ENCODE measurements at places on chromosomes 6 and 20.

DNA sequence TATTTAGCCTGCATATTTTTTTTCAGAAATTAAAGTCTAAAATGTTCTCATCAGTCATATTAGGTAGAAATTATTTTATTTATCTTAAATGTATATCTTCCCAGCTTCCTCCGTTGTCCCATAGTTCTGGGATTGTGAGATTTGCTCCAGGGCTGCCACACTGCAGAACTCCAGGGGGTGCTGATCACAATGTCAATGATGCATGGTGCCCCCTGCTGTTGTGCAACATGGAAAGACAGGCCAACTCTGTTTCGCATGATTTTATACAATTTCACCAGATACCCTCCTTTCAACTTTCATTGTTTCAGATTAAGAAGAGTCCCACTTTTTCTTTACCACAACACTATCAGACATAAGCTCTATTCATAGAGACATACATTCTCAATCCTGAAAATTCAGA, 35.9 kb downstream of the ID4 start:
- no peak for DNase-seq

DNA sequence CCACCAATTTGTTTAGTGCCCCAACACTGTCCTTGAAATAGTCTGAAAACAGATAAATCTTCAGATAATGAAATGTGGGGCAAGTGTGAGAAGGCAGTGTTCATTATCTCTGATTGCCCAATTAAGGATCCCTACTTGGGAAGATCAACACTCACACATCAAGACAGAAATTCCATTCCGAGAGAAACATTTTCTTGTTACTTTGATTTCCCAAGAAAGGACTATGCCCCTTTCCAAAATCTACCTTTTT, 16.2 kb downstream of the HMGN4 start:
- DNase-seq, result no peak

DNA sequence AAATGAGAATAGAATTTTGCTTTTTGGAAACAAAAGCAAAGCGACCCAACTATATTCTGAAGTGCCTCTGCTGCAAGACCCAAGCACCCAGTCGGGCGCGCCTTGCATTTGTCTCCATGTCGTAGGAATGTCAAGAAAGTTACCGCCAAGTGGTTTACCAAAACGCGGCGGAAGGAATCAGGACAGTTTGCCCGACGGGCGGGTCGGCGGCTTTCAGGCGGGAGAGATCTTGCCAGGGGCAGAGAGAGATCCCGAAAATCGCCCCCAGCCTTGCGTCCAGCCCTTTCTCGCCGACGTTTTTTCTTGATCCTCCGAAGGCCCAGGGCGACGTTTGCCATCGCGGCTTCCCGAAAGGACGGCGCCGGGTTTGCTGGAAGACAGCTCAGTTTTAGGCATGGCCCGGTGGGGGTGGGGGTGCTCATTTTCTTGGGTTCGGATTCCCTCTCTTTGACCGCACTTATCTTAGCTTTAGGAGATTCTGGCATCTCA, 4.0 kb upstream of the LIN28B start:
- no peak for DNase-seq

GRCh38 chr6:1986454-1987243, 258.8 kb downstream of the GMDS start:
- DNase-seq, result no peak

- peak; percentile 95 for DNase-seq
Observed at GRCh38 chr20:37406010-37406998, 60.4 kb downstream of the SRC start.

GRCh38 chr20:47489448-47489872, 12.2 kb upstream of the NCOA3 start:
- DNase-seq, result no peak

DNA sequence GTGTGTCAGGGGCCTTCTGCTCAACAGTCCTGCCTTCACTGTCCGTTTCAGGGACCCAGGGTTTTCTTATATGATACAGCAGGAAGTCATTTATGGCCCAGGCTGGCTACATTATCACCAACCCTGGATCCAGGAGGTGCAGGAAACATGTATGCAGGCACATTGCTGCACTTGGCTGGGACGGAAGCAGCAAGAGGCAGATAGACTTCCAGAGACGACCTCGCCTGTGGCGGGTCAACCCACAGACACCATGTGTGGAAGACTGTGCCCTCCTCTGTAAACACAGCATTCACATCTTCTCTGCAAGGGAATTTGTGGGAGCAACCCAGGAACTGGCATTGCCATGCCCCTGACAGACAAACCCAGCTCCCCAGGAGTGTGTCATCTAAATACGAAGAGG, 43.7 kb downstream of the TBC1D7 start:
- DNase-seq, result no peak

GRCh38 chr6:138970856-138971425, 17.1 kb downstream of the REPS1 start:
- DNase-seq, result peak; percentile 77

GRCh38 chr20:24479595-24479994, 10.2 kb downstream of the SYNDIG1 start:
- DNase-seq, result no peak

GRCh38 chr20:37375227-37375626, 29.3 kb downstream of the SRC start:
- DNase-seq, result no peak

GRCh38 chr20:38751360-38751976, 3.2 kb downstream of the ACTR5 start:
- peak; percentile 64 for DNase-seq

DNA sequence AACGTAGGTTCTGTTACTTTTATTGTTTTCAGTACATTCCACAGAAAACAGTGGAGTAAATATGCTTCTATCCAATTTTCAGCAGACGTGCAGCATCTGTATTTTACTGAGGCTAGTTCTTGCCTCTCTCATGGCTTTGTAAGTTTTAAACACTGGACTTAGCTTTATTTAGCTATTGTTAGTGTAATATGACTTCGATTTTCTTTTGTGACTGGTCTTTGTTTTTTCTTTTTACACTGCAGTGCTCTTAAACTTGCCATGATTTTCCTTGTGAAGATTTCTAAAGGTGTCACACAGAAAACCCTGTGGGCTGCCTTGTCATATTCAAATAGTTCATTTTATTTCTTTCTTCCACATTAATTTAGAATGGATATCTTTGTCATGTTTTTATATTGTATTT, 1234.9 kb upstream of the CITED2 start:
- DNase-seq, result no peak

- DNase-seq, result peak; percentile 46
Observed at GRCh38 chr20:45157962-45158361, 16.7 kb upstream of the PI3 start.

DNA sequence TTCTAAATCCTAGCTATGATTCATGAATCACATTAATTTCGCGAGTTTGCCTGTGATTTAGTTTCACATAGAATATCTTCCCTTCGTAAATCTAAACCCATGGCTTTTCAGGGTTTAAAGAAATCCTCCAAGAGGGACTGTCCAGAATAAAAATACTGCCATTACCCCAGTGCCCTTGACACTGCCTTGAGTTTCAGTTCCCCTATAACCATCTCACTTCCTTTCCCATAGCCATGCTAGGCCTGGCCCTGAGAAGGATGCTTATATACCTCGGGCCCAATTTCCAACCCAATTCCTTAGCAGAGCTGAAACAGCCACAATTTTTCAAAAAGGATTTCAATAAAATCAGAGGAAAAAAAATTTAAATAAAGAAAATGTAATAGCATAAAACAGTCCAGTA, 697.3 kb downstream of the FRK start:
- no peak for DNase-seq

- DNase-seq, result peak; percentile 56
Observed at GRCh38 chr6:33008944-33009861, at the start of gene HLA-DOA. Gene HLA-DOA (minus strand): TSS chr6:33009591.

- DNase-seq, result no peak
Observed at GRCh38 chr6:87908978-87909811, 138.4 kb upstream of the SPACA1 start.

DNA sequence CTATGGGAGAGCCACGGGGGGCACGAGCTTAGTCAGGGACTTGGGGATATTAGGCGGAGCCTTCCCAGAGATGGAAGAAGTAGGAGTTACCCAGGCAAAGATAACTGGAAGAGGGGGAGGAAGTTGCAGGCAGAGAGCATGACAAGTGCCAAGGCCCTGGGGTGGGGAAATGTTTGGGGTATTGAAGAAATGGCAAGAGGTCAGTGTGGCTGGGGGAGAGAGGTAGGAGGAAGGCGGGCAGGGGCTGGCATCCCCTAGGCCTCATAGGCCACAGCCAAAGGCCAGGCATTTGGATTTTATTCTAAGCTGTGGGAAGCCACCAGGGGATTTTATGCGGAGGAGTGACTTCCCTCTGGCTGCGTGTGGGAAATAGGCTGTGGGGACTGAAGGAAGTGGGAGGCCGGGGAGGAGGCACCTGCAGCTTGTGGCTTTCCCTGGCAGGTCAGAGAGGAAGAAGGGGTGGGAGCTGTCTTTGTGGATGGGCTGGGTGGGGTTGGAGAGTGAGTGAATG, 22.7 kb downstream of the SNAI1 start:
- DNase-seq, result no peak

DNA sequence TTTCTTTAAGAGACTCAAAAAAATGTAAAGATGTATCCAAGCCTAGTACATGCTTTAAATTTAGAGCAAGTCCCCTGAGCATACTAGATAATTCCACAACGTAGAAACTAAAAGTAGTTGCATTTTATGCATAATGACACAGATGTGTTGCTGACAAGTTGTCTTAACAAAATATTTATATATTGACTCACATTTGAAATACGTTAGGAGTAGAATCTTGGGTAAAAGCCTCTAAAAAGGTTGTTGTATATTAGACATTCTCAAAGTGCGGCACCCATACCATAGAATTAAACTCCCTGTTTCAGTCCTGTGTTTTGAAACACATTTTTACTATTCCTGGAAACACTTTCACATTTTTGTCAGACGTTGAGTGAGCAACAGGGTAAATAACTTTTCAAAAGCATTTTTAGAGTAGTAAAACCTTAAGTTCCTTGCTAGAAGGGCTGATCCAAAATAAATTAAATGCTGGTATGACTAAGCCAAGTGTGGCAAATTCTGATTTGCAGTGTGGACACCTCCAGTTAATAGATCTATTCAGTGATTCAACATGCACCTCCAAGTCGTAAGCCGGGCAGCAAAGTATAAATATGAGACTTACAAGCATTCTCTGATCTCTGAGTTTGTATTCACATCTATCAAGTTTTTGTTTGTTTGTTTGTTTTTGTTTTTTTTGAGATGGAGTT, 97.5 kb downstream of the GMDS start:
- peak; percentile 18 for DNase-seq

DNA sequence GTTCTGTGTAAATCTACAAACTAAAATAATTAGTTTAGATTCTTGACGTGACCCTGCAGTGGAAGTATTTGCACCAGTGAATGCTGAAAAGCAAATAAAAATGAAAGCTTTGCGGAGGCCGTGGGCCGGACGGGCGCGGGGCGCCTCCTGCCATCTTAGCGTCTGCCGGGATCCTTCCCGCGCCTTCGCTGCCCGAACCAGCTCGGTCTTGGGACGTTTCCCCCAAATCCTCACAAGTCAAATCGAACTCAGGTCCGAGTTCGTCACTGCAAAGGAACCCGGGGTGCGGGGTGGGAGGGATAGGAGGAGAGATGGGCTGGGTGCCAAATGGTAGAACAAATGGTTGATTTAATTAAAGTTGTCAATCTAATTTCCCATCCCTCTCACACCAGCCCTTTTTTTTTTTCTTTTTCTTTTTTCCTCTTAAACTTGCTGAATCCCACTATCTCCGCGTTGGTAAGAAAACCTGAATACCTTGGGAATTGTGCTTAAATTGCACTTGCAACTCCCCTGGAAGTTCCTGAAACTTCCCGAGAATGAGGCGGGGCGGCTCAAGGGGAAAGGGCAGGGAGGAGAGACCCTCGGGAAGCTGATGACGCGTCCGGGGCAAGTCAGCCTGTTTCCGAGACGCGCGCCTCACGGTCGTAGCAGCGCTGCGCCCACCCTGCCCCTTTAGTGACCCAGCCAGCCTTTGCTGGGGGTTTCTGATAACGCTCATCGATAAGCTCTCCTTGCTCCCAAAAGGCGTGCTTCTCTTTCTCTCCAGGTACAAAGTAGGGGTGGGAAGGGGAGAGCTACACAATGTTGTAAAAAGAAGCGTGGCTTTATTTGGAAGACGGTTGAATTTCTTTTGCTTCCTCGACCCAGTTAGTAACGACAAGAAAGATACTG, 1.8 kb downstream of the GJA1 start:
- peak; percentile 67 for DNase-seq

DNA sequence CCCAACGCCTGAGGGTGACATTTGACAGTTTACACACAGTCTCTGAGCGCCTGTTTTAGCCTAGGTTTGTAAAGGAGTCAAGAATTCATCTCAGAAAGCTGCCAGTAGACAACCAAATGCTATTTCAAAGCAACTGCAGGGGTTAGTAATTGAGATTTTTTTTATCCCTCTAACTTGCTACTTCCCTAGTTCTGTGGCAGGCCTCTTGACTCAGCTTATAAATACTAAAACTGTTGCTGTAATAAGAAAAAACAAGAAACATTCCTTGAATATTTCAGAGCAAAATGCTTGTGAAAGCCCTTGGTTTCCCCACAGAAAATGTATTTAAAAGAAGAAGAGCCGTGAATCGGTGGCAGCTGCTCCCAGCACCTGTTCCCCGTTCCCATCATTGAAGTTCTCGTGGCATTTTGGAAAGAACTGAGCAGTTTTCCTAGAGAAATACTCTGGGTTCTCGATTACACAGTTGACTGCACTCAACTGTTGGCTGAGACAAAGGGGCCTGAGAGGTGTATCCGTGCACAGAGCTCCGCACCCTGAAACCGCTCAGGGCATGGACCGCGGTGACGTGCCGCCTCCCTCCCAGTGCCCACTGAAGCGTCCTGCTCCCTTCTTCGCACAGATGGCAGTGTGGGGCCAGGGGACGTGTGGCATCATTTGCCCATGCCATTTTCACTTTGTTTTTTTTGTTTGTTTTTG, 20.9 kb downstream of the DLL1 start:
- no peak for DNase-seq

- DNase-seq, result peak; percentile 44
Observed at GRCh38 chr20:64010711-64011237, 25.2 kb upstream of the C20orf204 start.

DNA sequence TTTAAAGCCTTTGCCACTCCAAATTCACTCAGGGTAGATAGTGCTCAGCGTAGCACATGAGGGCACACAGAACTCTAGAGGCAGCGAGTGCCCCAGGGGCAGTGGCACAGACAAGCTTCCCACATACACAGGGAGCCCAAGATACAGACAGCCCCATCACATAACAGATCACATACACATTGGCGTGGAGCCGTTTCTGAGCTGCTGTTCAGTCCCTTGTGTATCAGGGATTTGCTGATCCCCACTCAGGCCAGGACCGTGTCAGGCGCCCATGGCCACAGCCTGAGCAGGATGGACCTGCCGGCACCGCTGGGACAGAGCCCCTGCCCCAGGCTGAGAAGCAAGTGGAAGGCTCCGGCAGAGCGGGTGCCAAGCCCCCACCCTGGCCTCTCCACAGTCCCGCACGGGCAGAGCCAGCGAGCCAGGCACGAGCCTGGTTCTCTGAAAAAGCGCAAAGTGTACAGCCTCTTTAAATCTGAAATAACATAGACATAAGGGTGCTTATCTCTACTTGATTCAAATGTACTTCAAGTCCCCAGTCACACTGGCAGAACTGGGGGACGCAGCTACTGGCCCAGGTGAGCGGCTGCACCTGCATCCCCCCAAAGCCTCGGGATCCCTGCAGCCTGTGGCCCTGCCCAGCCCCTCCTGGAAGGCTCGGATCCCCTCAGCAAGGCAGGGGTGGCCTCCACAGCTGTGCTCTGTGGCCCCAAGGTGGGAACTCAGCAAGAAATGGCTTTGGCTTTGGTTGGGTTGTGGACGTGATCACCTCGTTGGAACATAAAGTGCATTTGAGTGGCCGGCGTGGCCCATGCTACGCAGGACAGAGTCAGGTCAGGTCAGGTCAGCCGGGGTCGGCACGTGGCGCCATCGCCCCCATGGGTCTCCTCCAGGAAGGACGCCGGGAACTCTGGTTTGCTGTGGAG, 231.3 kb downstream of the ERMARD start:
- DNase-seq, result no peak

- no peak for DNase-seq
Observed at GRCh38 chr6:77548190-77548589, 84.9 kb upstream of the HTR1B start.
